NCI-H1694 (cell line): ENCODE measurements at places on chromosomes 5 and 9.

GRCh38 chr5:180739271-180739670, 587 bp downstream of the OR2Y1 start:
- no peak for DNase-seq

DNA sequence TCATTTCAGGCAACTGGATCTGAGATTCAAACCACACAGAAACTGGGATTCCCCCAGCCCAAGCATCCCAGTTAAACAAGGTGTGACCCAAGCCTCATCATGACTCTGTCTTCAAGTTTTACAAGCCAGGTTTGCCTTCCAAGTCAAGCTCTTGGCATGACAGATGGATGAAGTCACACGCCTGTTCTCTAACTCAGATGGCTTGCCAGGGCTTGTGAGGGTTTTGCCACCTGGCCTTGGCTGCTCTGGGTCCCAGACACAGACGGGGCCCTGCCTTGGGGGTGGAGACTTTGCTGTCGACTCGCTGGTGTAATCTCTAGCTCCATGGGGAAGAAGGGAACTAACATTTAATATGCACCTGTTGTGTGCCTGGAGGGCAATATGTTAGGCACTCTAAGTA, 95.8 kb upstream of the RARS1 start:
- DNase-seq = peak; percentile 24

DNA sequence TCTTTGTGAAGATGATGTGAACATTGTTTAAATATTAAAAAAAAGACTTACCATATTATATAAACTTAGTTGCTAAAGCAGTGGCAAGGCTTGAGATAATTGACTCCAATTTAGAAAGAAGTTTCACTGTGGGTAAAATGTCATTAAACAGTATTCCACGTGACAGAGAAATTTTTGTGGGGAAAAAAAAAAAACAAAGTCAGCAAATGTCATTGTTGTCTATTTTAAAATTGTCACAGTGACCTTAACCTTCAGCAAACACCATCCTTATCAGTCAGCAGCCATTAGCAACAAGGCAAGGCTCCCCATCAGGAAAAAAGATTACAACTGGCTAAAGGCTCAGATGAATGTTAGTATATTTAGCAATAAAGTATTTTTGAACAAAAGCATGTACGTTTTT, 99.3 kb upstream of the CDH18 start:
- no peak for DNase-seq

- peak; percentile 46 for DNase-seq
These were observed 317.0 kb upstream of the ADCY2 start for GRCh38 chr5:7078901-7079300.

DNA sequence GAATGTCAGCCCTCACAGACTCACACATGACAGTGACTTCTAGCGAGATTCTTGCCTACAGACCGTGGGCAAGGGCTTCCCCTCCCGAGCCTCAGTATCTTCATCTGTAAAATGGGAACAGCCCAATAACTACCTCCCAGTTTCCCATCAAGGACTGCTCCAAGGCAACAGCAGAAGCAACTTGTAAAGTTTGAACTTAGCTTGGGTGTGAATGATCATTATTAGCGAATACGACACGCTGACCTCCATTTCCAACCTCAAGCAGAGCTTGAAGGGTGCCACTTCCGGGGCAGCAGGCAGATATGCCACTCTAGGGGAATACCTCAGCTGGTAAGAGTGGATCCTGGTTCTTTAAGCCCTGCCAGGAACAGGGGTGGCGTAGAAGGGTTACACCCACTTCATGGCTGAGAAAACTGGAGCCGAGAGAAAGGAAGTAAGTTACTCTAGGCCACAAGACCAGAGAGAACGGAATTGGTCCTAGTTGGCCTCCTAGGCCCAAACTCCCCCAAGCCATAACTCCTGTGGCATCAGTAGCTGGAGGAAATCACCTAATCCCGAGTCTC, 2.0 kb downstream of the RNF44 start:
- DNase-seq = no peak

- DNase-seq = no peak
These were observed 97.0 kb upstream of the VCAN start for GRCh38 chr5:83374547-83374946.

- DNase-seq = peak; percentile 81
These were observed 163.1 kb downstream of the PAX5 start for GRCh38 chr9:36870960-36871359.

DNA sequence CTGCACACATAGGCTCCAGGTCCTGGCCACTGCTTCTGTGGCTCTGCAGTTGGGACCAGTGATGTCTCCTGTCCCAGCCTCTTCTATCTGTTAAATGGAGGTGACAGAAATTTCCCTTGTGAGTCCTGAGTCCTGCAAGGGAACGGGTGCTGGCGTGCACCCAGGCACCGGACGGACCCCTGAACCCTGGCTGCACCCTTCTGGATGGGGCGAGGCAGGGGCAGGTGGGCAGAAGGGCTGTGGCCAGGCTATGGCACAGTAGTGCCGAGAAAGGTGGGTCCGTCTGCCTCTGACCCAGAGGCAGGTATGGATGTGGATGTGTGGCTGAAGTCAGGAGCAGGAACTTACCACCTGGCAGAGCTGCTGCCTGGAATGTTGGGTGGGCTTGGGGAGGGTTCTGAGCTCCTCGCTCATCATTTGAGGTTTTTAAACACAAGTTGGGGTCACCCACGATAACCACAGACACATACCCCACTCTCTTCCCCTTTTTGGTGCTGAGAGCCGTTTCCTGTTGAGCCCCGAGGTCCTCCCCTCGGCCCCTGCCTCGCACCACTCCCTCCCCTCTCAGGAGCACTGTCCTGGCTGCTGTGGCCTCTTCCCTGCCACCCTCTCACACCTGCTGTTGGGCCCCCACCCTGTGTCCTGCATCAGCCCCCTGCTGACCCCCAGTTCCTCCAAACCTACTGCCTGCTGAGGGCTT, 82.0 kb downstream of the COL5A1 start:
- DNase-seq = no peak

DNA sequence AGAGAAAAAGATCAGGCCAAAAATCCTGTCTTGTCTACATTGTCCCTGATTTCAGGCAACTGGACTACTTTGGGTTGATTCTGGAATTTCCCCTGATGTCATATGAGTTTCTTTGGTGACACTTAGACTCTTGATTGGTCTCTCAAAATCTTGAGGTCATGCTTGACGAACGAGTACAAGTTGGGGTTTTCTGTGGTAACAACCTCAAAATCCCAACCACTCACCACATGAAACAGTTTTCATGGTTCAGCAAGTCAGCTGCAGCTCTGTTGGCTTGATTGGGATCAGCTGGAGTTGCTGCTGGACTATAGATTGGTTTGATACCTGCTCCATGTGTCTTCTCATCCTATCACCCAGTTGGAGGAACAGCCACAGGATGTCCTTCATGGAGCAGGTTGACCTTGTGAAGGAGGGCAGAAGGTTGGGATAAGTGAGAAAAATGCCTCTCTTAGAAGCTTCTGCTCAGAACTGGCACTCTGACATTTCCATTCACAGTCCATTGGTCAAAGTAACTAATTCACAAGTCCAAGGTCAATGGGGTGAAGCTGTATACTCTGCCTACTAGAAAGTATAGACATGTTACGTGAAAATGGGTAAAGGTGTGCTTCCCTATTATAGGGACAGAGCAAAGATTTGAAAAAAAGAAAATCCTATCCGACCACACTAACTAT, 284.5 kb downstream of the SH3GL2 start:
- no peak for DNase-seq

DNA sequence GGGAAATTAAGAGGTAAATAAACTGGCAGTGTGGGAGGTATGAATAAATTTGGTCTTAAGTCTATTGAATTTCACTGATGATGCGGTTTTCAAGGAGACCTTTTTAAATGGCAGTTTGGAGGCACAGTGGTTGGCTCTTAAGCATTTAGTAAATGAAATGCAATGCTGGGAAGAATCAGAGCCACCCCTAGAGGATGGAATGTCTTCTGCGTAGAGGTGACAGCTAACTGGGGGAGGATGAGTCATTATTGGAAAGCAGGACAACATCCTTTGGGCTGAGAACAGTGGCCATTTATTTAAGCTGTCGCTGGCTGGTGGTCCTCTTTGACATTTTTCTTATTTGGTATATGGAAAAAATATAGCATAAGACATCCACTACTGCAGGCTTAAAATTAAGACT, 163.2 kb downstream of the SH3GL2 start:
- no peak for DNase-seq

DNA sequence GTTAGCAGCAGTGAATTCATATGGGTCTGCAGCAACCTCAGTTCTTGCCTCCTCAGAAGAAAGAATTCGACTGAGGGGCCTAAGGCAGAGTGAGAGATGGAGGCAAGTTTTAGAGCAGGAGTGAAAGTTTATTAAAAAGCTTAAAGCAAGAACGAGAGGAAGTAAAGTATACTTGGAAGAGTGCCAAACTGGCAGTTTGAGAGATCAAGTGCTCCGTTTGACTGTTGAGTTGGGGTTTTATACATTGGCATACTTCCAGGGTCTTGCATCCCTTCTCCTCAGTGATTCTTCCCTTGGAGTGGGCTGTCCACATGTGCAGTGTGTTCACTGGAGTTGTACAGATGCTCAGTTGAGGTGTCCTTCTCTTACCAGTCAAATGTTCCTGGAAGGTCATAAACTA, 203.6 kb downstream of the SPATA31D1 start:
- no peak for DNase-seq

DNA sequence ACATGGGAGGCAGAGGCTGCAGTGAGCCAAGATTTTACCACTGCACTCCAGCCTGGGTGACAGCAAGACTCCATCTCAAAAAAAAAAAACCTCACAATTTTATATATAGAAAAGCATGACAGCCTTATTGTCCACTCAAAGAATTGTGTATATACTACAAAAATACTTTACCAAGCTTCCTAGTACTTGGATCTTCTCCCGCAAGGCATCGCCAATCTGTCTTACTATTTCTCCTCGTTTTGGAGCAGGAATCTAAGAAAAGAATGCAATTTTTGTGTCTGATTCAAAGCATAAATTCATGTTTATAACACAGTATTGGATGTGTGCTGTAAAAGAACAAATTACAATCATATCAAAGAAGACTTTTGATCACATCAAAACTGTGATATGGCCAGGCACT, 11.3 kb downstream of the ALDH7A1 start:
- no peak for DNase-seq

GRCh38 chr5:100757618-100758017, 145.5 kb downstream of the ST8SIA4 start:
- DNase-seq = no peak

DNA sequence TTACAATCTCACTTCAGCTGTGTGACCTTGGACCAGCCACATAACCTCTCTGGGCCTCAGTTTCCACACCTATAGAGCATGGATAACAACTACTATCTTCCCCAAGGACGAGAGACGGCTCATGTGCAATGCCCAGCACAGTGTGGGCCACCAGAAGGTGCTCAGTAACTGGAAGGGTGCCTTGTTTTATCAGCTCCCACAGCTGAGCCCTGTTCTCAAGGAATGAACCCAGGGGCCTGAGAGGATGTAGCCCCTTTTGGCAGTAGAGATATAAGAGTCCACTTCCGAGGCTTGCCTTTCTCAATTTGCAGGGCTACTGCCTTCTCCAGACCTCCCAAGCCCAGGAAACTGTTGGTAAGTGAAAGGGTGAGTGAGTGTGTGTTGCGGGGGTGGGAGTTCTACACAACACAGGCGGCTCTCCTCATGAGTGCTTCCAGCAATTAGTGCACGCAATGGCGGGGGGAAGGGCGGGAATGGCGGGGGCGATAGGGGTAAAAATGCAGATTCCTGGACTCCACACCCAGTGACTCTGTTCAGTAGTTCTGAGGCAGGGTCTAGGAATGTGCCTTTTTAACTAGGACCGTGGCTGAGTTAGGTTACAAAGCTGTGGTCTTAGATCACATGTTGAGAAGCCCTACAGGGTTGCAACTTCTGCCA, 185.1 kb downstream of the FSTL4 start:
- no peak for DNase-seq

- peak; percentile 57 for DNase-seq
These were observed 2.0 kb downstream of the MYO10 start for GRCh38 chr5:16934123-16934522.

DNA sequence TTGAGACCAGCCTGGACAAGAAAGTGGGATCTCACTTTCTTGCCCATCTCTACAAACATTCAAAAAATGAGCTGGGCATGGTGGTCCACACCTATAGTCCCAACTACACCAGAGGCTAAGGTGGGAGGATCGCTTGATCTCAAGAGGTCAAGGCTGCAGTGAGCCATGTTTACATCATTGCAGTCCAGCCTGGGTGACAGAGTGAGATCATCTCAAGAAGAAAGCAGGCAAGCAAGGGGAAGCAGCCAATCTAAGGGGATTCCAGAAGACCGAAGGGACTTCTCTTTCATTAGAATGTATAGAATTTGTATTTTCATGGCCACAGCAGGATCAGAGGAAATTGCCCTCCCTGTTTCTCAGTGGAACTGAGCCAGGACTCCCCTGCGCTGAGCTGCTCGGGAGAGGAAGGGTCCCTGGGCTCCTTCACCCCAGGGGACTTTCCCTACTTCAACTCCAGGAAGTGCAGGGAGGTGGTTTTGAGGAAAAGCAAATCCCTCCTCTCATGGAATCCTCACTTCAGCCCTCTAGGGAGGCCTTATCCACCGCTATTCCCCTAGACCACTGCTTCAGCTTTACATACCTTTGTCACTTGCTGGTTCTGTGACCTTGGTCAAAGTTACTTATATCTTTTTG, 12.1 kb downstream of the WWC1 start:
- DNase-seq = no peak

GRCh38 chr5:1402611-1403255, 42.5 kb downstream of the SLC6A3 start:
- no peak for DNase-seq

DNA sequence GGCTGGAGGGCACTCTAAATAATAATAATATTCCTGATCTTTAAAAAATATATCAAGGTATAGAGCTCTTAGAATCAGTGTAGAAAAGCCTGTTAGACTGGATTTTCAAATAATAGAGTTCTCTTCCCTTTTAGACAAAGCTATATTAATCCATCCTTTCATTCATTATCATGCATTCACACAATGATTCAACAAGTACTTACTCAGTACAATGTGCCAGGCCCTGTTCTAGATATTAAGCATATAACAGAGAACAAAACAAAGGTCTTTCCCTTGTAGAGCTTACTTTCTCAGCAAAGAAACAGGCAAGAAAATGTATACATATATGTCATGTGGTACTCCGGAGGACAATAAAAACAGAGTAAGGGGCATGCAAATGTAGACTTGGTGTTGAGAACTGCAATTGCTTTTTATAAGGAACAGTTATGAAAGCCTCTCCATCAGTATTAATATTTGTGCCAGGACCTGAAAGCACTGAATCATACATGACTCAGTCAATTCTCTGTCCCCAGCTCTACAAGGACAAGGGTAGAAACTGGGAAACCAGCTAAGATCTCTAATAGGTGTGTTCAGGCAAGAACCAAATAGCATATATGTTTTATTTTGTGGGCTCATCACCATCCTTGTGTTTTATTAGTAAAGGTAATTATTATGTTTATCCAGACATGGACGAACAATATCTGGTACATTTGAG, 72.2 kb downstream of the PIP5K1B start:
- no peak for DNase-seq
